Effector memory CD8-positive, alpha-beta T cell (primary cell): ENCODE measurements at places on chromosomes 7 and 10.

GRCh38 chr7:118328505-118329211, 104.2 kb downstream of the ANKRD7 start:
- no peak for DNase-seq

- no peak for DNase-seq
Measured at GRCh38 chr10:4053940-4054339, 268.9 kb upstream of the KLF6 start.

- no peak for DNase-seq
Measured at GRCh38 chr10:119051775-119052174, 22.3 kb downstream of the NANOS1 start.

DNA sequence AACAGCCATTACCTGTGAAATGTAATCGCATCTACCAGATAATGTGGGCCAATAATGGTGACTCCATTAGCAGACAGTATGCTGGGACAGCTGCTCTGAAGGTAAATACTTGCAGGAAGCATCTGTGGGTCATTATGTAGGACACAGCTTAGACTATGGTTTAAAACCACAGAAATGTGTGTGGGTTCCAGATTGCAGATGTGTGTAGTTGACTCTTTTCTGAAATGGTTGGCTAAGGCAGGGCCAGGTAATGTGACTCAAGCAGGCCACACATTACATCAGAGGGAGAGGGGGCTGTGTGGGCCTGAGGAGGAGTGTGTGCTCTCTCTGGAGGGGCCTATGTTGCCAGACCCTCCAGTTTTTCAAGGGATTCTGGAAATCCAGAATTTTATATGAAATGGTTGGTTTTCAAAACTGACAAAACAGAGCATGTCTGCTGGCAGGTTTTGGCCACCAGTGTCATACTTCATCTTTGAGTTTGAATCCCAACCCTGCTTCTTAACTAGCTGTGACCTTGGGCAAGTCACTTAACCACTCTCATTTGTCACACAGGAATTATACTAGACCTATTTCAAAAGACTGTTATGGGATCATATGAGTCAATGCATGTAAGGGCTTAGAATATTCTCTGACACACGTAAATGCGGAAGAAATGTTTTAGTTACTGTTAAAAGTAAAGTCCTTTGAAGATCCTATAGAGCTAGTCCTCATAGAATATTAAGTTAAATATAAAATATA, 64.5 kb downstream of the MCMBP start:
- DNase-seq, result no peak

DNA sequence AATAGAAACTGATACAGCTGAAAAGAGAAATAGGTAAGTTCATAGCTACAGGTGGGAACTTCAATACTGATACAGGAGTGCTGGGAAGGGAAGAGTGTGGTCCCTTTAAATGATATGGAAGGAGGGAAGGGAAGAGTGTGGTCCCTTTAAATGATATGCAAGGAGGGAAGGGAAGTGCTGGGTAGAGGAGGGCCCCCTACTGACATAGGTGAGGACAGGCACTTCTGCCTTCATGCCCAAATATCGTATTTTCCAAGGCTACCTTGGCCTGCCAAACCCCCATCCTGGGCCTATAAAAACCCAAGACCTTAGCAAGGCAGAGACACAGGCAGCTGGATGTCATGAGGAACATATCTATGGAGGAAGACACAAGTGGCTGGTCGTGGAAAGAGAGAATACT, 92.3 kb downstream of the MAGI2 start:
- no peak for DNase-seq

DNA sequence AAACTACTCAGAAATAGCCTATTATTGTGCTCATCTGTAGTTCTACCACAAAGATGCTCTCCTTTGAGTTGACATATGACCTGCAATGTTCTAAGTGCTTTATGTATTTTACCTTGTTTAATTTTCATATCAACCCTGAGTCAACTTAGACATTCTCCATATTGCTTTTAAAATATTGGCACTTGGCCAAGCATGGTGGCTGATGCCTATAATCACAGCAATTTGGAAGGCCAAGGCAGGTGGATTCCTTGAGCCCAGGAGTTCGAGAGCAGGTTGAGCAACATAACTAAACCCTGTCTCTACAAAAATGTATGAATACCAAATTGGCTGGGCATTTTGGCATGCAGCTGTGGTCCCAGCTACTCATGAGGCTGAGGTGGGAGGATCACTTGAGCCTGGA, 50.6 kb downstream of the PRKG1 start:
- DNase-seq, result no peak

DNA sequence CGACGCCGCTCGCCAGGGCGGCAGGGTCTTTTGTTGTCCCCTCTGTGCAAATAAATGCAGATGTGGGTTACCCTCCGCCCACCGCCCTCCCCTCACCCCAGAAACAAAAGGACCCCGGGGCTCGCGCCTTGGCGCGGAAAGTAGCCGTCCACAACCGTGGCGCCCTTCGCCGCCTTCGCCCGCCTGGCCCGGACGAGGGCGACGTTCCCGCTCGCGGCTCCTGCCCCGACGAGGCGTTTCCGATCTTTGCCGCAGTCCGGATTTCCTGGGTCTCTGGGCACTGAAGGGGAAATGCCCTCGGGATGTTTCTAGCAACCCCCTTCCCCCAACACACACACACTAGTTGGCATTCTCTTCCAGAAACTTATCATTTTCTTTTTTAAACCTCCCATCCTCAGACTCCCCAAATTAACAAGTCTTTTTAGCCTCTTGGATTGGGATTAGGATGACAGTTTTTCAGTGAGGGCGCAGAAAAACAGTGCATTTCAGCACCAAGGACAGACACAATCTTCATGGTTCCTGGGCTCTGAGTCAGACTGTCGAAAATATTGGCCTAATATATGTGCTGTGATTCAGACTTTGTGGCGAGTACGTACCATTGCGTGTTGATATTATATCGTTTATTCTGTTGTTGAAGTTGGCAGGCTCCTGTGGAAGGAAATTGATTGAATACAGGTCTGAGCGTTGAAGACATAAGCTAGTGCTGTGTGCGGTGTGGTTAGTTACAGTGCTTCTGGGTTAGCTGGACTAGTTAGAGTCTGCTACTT, 771 bp downstream of the PHYHIPL start:
- DNase-seq, result no peak

DNA sequence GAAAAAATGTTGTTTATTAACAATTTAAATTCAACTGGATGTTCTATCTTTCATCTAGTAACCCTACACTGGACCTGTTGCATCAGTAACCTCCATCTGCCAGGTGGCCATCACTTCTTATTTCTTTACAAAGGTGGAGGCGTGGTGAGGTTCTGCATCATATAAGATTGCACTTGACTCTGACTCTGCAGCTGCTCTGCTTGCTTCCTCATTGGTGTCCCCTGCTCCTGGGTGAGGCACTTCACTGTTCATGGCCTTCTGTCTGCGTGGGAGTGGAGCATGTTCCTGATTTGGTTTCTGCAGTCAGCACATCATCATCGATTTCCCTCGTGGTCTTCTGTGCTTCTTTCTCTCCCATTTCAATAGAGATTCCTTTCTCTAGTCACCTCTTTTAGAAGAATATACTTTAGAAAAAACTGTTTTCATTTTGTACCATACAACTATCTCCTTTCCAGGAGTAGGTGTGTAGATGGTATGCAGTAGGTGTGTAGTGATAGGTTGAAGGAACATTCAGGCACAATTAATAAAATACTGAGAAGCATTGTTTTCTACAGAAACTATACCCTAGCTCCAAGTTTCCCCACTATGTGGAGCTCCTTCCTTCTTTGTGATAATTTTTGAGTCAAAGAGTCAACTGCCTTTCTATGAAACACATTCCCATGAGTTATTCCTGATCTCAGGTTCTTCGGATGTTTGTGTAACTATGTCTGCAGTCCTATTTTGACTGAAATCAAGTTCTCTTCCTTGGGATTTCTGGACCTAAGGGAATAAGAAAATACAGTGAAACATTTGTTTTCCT, 231.7 kb upstream of the CNTNAP2 start:
- DNase-seq, result no peak

- no peak for DNase-seq
Measured at GRCh38 chr10:92849234-92849525, 860 bp downstream of the EXOC6 start.

DNA sequence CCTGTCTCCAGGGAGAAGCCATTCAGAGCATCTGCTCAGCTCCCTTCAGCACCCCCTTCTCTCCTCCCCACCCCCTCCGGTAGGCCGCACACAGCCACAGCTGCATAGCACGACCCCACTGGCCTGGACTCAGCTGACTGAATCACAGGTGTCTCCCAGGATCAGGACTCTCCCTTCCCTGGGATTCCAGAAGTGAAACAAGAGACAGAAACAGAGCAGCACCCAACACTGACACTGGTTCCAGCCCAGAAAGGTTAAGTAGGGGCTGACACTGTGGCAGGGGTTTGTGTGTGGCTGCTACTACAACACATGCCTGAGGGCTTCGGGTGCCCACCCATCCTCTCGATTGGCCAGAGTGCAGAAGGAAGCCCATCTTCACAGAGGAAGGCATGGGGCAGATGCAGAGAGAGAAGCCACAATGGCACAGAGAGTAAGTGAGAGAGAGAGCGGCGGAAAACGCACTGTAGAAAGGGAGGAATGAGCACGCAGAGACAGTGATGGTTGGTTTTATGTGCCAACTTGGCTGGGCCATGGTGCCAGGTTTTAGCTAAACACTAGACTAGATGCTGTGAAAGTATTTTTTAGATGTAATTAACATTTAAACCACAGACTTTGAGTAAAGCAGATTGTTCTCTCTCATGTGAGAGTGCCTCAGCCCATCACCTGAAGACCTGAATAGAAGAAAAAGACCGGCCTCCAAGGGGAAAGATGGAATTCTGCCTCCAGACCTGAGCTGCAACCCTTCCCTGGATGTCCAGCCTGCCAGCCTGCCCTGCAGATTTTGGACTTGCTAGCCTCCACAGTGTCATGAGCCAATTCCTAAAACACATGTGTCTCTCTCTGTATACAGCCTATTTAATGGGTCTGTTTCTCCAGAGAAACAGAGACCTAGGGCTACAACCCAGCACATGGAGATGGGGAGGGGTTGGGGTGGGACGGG, 107.5 kb downstream of the GRB10 start:
- no peak for DNase-seq

DNA sequence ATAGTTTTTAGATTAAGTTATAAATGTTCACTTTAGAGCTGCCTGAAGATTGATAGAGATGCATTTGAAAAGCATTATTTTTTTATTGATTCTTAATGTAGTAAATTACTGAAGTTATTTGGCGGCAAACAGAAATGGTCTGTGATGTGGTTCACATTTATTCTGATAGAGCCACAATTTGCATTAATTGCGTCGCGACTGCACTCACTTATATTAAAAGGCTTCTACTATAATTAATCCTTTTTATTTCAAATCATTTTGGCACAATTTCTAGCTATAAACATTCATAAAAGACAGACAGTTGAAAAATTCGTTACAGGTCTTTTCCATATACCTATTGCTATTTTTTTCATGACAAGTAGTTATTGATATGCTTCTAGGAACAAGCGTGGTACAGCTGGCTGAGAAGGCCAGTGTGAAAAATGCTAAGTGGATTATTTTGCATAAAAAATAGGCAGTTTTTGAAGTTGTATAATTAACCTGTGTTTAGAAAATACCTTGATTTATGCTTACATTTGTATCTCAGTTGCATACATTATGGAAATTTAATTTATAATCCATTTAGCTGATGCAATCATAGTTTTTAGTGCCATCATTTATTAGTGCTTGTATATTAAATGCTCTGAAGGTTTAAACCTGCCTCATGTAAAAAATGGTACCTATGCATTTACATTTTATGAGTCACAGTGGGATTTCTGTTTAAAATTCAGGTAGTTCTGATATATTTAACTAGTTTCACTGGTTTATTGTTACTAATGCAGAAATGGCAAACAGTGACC, 92.1 kb upstream of the DNAJB6 start:
- DNase-seq, result no peak

- no peak for DNase-seq
Measured at GRCh38 chr10:84415539-84416244, 87.3 kb downstream of the CCSER2 start.

DNA sequence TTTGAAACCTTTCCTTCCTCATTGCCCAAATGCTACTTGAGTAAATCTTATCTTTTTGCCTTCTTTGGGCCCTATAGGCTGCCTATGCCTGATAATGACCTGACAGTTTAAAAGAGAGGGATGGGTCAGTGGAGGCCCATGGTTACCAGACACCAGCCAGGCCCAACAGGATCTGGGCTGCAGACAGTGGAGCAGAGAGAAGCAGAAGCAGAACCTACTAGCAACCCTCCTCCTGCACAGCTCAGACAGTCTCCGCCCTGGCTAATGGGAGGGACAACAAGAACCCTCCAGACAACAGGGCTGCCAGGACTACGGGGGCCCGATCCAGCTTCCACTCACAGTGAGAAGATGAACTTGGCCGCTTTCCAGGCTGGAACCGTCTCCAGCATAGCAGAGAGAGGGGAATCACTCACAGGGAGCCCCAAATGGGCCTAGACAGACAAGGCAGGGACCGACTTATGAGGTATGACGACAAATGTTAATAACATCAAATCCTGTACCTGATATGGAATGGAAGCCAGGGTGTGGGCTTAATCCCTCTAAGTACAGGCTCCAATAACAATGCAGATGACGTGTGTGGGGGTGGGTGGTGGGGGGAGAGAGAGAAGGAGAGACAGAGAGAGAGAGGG, 31.7 kb upstream of the DGKI start:
- no peak for DNase-seq

GRCh38 chr10:266974-267425, 131.7 kb downstream of the ZMYND11 start:
- DNase-seq, result no peak

GRCh38 chr7:27689591-27690164, 27.0 kb upstream of the HIBADH start:
- DNase-seq, result no peak

DNA sequence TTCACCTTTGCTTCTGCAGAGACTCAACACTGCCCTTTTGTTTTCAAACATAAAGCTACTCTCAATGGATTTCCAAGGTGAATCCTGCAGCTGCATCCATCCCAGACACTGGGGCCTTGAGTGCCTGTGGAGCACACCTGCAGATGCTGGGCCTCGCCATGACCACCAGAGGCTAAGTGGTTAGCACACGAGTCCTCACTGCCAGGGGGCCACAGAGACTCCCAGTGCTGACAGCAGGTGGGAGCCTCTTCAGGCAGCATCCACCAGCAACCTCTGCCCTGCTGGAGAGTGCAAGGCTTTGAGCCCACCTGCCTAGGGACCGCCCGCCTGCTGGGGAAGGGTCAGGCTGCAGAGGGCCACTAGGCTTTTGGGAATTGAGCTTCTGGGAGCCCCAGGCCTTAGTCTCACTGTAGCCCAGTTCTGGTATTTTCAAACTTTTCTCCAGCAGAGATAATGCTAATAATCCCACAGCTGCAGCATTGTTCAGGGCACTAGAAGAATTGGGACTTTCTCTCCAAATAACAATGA, 9.4 kb upstream of the HPS1 start:
- DNase-seq, result no peak

GRCh38 chr7:77481615-77482014, 55.5 kb upstream of the PTPN12 start:
- DNase-seq, result no peak
